ENCODE measurements at places on chromosomes 2 and 18. TPM values are rescaled to one million over a fixed set of nuclear protein-coding genes. Genes with fewer than 3 reads are reported as not detected.

DNA sequence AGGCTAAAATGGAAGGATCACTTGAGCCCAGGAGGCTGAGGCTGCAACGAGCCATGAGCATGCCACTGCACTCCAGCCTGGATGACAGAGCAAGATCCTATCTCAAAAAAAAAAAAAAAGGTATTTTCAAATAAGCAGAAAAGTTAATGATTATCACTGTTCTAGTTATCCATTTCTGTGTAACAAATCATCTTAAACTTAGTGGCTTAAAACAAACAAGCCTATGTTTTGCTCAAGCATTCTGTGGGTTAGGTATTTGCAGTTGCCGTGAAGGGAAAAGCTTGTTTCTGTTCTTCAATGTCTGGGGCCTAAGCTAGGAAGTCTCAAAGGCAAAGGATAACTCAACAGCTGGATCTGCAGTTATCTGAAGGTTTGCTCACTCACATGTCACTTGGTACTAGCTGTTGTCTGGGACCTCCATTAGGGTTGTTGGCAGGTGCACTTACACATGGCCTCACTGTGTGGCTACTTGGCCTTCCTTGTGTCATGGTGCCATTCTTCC, 14.1 kb downstream of the MFF start:
- DNase-seq: no peak

- no peak for DNase-seq
Observed at GRCh38 chr18:5746844-5747243, 148.5 kb downstream of the TMEM200C start.

Gene PSTPIP2
- total RNA-seq: 0.42 TPM

GRCh38 chr2:27016801-27017325, 15.9 kb upstream of the TMEM214 start:
- DNase-seq: peak; percentile 90

GRCh38 chr2:84486441-84487115, 27.5 kb upstream of the SUCLG1 start:
- DNase-seq: no peak

DNA sequence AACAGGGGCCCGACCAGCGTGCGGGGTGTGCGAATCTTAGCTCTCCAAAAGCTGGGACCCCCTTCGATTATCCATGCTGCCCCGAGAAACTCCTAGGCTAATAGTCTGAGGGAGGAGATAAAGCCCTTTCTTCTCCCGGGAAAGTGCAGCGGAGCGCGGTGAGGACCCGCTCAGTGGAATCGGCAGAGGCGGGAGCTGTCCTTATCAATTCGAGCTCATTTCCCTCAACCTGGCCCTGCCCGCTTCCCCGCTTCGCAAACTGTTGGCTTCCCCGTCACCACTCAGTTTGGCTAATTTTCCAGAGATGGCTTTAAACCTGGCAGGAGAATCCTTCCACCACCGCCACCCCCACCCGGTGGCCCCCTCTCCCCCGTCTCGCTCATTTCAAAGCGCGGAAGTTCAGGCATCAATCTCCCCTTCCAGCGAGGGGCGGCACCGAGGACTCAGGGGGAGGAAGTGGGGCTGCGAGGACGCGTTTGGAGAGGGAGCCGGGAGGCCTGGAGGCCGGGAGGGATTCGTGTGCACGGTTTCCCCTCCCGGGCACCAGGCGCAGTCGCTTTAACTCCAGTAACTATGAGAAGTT, 1.6 kb downstream of the KLHL14 start:
- peak; percentile 75 for DNase-seq

GRCh38 chr2:224211181-224211480, 172.0 kb upstream of the SERPINE2 start:
- no peak for DNase-seq

- DNase-seq: peak; percentile 18
Observed at GRCh38 chr2:84424152-84424551, 34.9 kb downstream of the SUCLG1 start.

DNA sequence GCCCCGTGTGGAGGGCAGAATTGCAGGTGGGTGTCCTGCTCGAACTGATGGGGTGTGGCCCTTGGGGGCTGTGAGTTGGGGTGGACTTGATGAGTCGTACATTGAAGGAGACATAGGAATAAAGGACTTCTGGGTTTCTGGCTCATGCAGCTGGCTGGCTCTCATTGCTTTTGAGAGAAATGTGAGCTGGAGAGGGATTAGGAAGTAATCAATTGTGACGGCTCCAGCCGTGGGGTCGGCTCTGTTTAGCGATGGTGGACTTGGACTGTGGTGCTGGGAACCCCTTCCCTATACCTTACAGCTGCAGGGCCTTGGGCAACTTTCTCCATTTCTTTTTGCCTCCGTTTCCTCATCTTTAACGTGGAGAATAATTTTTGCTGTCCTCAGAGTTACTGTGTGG, 9.2 kb downstream of the IMPA2 start:
- no peak for DNase-seq

GRCh38 chr2:64804651-64805050, 150.9 kb upstream of the SERTAD2 start:
- no peak for DNase-seq

DNA sequence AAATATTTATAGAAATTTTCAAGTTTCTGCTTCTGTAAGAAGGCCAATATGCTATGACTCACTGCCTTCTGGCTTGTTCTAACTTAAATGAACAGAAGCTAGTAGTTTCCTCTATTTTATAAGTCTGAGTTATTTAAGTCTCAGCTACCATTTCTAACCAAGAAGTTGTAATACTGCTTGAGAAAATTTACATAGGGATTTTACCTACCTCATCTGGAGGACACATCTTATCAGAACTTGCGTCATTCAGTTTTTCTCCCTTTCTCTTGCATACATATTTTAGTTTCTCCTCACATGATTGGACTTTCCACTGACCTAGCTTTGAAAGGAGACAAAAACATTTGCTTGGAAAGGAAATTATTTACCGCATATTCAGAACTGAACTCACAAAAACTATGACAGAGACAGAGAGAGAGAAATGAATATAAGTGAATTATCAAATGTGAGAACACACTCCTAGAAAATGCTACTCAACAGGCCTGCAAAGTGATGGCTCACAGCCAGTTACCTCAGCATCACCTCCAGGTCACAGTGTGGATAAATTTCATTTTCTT, 81.1 kb upstream of the CD302 start:
- no peak for DNase-seq

GRCh38 chr18:10752382-10752781, 226.6 kb downstream of the NAPG start:
- no peak for DNase-seq

Gene DNAJC5G
- total RNA-seq: not detected

DNA sequence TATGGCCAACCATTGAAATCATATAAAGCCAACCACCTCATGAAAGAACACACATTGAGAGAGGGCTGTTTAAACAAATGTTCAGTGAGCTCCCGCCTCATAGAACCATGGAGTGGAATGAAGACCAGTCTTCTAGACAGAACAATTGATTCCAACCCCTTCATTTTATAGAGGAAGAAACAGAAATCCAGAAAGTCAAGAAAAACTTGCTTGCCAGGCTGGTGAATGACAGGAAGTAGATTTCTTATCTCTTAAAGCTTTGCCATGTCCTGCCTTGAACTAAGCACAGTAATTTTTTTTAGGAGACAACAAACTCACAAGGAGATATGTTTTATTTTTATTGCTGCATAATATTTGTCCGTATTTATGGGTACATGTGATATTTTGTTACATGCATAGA, 16.5 kb upstream of the NRP2 start:
- DNase-seq: no peak

Gene RGPD5
- total RNA-seq: 18.6 TPM

GRCh38 chr2:20838016-20838415, 15.1 kb upstream of the LDAH start:
- no peak for DNase-seq

Gene TUBA4B
- not detected for total RNA-seq

Gene PAX3
- total RNA-seq: not detected

Gene RND3
- 53.3 TPM for total RNA-seq

GRCh38 chr18:41025666-41026065, 929.4 kb upstream of the PIK3C3 start:
- no peak for DNase-seq

GRCh38 chr2:159051133-159051532, 82.7 kb downstream of the TANC1 start:
- DNase-seq: no peak

DNA sequence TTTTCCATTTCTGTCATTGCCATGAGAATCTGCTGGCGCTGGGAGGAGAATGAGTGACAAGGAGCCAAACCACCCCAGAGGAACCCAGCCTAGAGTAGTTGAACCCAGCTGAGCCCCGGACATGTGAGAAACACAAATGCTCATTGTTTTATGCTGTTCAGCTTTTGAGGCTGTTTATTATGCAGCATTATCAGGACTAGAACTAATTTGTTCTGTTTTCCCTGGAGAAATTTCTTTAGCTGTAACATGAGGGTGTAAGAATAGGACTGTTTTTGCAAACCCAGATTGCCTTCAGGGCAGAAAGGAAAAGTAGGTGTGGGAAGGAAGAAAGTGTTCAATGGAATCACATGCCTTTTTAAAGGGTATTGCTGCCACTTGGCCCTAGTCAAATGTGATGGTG, 28.5 kb upstream of the DOCK10 start:
- no peak for DNase-seq

- no peak for DNase-seq
Observed at GRCh38 chr2:230408244-230408842, 7.7 kb upstream of the SP100 start.

Gene FAM110C
- total RNA-seq: 2.3 TPM

All from H7 (cell line).